Airway epithelial cell (primary cell): ENCODE measurements at places on chromosomes 12 and 14. TPM values are rescaled to one million over a fixed set of nuclear protein-coding genes. Genes with fewer than 3 reads are reported as not detected.

PARPBP gene
- 5.8 and 10.5 TPM in 2 replicates for total RNA-seq

LRTM2 gene
- total RNA-seq = not detected in 2 replicates

TMED10 gene
- total RNA-seq = 184 and 218 TPM in 2 replicates

KRT2 gene
- 0.28 TPM in 1 of 2 replicates, not detected in the other for total RNA-seq

IFT43 gene
- total RNA-seq = 27.9 and 32.1 TPM in 2 replicates

MAPK1IP1L gene
- total RNA-seq = 76.0 and 115 TPM in 2 replicates

OR4M1 gene
- not detected in 2 replicates for total RNA-seq

BHLHE41 gene
- total RNA-seq = 0.33 and 0.35 TPM in 2 replicates

ARHGEF40 gene
- total RNA-seq = 11.6 and 12.0 TPM in 2 replicates

SALL2 gene
- 2.6 and 4.2 TPM in 2 replicates for total RNA-seq

SEL1L gene
- 16.5 and 20.0 TPM in 2 replicates for total RNA-seq

SERPINA10 gene
- total RNA-seq = not detected in 2 replicates

TAS2R10 gene
- total RNA-seq = 0.14 TPM in 1 of 2 replicates, not detected in the other

KLHDC1 gene
- total RNA-seq = 0.14 and 0.51 TPM in 2 replicates

SLC6A13 gene
- total RNA-seq = not detected in 2 replicates

SIX6 gene
- total RNA-seq = not detected in 2 replicates

BMP4 gene
- 1.3 and 2.0 TPM in 2 replicates for total RNA-seq

KRT71 gene
- not detected in 2 replicates for total RNA-seq

NXPH4 gene
- total RNA-seq = 6.2 and 9.3 TPM in 2 replicates

CLMN gene
- total RNA-seq = 4.1 and 5.7 TPM in 2 replicates

PIANP gene
- total RNA-seq = not detected in 2 replicates

CBLN3 gene
- total RNA-seq = 0.56 and 1.1 TPM in 2 replicates

RAB35 gene
- 20.8 and 27.3 TPM in 2 replicates for total RNA-seq

FAR2 gene
- total RNA-seq = 3.9 and 7.1 TPM in 2 replicates

RNFT2 gene
- 0.14 and 1.1 TPM in 2 replicates for total RNA-seq

CDKN3 gene
- total RNA-seq = 45.7 and 48.0 TPM in 2 replicates

PLEKHG7 gene
- total RNA-seq = not detected in 2 replicates

RNASE7 gene
- 1.1 and 2.2 TPM in 2 replicates for total RNA-seq

FGF6 gene
- not detected in 2 replicates for total RNA-seq

MSI1 gene
- not detected in 2 replicates for total RNA-seq

YAF2 gene
- total RNA-seq = 3.1 and 6.3 TPM in 2 replicates

METTL17 gene
- total RNA-seq = 36.6 and 60.7 TPM in 2 replicates

KRT5 gene
- total RNA-seq = 10,625 and 11,680 TPM in 2 replicates

RHOJ gene
- total RNA-seq = 0.21 TPM in 1 of 2 replicates, not detected in the other

ARHGDIB gene
- 33.1 and 39.9 TPM in 2 replicates for total RNA-seq

PTGR2 gene
- 8.9 and 19.2 TPM in 2 replicates for total RNA-seq

SMIM41 gene
- not detected in 2 replicates for total RNA-seq

SLC5A8 gene
- total RNA-seq = not detected in 2 replicates

AKAP5 gene
- total RNA-seq = 0.05 and 0.07 TPM in 2 replicates

GAPDH gene
- 8,018 and 11,435 TPM in 2 replicates for total RNA-seq

ADGRD1 gene
- not detected in 2 replicates for total RNA-seq

B4GALNT1 gene
- total RNA-seq = 0.71 and 1.1 TPM in 2 replicates

UBE3B gene
- 26.0 and 28.2 TPM in 2 replicates for total RNA-seq

CLEC6A gene
- not detected in 2 replicates for total RNA-seq

PAH gene
- not detected in 2 replicates for total RNA-seq

ANKS1B gene
- total RNA-seq = not detected in 2 replicates

B4GALNT3 gene
- total RNA-seq = 10.3 and 11.6 TPM in 2 replicates

GPR137C gene
- under 0.01 TPM in 1 of 2 replicates, not detected in the other for total RNA-seq

FRMD6 gene
- 133 and 134 TPM in 2 replicates for total RNA-seq

ACOT2 gene
- total RNA-seq = 6.3 and 7.5 TPM in 2 replicates

PMCH gene
- not detected in 2 replicates for total RNA-seq

ADAMTS20 gene
- not detected in 2 replicates for total RNA-seq
